Right atrium auricular region (tissue), 2 donors: ENCODE measurements at places on chromosomes 12 and 14. TPM values are rescaled to one million over a fixed set of nuclear protein-coding genes. Genes with fewer than 3 reads are reported as not detected.

- no peak for DNase-seq
Measured at GRCh38 chr12:62744551-62744950, 190.4 kb downstream of the PPM1H start.

GRCh38 chr14:68144051-68144681 is 324.6 kb downstream of the RAD51B start:
- peak; percentile 63 for DNase-seq

- no peak for DNase-seq
Measured at GRCh38 chr12:77679686-77680085, 151.0 kb upstream of the NAV3 start.

DNA sequence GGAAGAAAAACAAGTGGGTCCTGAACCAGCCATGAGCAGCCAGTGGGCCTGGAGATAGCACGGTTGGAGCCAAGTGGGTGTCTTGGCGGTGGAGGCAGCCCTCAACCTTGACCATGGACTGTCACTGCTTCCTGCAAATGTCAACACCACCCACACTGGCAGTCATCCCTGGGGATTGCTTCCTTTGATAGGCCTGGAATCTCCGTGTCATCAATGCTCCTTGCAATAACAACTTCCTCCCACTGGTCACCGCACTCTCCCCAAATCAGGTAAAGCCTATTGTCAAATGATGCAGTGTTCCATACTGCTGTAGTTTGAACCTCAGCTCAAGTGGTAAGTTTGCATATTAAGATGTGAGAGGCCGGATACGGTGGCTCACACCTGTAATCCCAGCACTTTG is 129.1 kb downstream of the NTF3 start:
- no peak for DNase-seq

- no peak for DNase-seq
Measured at GRCh38 chr14:70823281-70823680, 14.0 kb upstream of the MAP3K9 start.

GRCh38 chr14:21267431-21267845 is 1.8 kb downstream of the HNRNPC start:
- no peak for DNase-seq

- no peak for DNase-seq
Measured at GRCh38 chr14:85459361-85460000, 70.5 kb upstream of the FLRT2 start.

DNA sequence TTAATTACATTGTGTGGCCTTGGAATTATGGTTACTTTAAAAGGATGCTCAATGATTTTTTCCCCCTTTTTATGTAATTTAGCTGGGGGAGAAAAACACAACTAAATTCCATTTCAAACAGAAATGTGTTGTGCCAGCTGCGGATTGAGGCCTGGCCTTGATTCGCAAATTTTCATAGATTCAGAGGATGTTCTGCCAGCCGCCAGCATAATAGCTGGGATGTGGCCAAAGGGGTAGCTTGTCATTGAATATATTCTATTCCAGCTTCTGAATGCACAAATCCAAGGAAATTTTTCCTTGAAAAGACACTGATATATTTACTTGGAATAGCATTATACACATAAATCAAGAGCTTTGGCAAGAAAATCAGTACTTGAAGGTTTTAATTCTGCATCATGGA is 43.7 kb downstream of the TRHDE start:
- no peak for DNase-seq

GRCh38 chr14:22814941-22815713 is at the start of gene SLC7A7:
Gene SLC7A7, minus strand, starts transcription at chr14:22815435. Its CDS starts 2,037 bp downstream, at chr14:22813398.
- no peak for DNase-seq

DNA sequence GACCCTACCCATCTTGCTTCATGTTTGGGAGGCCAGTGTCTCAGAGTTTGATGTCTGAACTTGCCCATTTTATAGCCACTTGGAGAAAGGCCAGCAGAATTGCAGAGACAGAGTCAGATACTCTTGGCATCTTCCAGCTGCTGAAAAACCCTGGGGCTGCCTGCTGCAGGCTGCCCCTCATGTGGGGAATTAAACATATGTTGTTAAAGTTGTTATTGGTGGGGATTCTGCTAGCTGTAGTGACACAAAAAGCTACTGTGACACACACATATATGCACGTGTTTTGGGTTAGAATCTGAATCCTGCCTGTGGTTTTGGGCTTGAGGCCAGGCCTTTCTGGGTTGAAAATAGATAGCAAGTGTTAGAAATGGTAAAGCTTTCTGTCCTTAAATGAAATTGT is 1288.4 kb downstream of the AACS start:
- DNase-seq = no peak

- no peak for DNase-seq
Measured at GRCh38 chr12:130715150-130715997, 725 bp downstream of the RIMBP2 start.

DNA sequence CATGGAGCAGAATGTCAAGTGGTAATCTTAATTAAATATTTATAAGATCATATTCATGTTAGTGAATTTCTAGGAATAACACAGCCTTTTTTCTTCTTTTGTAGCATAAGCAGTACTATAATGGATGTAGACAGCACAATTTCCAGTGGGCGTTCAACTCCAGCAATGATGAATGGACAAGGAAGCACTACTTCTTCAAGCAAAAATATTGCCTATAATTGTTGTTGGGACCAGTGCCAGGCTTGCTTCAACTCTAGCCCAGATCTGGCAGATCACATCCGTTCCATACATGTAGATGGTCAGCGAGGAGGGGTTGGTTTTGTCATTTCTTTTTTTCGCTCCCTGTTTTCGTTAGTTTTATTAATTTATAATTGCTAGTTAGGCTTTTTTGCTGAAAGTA is 23.1 kb downstream of the AEBP2 start:
- no peak for DNase-seq

DNA sequence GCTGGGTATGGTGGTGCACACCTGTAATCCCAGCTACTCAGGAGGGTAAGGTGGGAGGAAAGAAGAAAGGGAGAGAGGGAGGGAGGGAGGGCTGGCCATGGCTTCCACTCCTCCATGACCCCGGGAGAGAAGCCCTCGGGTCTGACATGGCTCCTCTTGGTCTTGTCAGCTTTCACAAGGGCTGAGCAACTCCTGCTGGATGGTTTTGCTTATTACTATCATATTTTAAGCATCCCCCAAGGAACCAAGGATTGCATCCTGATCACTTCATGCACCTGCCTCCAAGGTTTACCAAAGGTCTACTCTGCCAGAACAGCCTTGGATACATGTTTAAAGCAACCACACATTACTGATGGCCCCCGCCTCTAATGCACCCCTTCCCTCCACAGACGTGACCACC is 28.0 kb upstream of the NCOR2 start:
- no peak for DNase-seq

- DNase-seq = no peak
Measured at GRCh38 chr14:41805633-41806032, 199.0 kb downstream of the LRFN5 start.

DNA sequence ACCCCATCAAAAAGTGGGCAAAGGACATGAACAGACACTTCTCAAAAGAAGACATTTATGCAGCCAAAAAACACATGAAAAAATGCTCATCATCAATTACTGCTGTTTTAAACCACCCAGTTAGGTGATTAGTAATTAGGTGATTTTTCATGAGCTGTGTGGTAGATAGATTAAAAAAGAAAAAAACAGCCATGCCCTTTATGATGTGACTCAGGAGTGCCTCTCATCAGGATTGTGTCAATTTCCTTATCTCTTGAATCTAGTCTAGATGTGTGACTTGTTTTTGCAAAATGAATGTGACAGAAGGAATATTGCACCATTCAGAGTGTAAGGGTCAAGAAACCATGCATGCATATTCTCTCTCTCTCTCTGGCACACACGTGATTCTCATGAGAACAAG is 5.7 kb downstream of the OR10A7 start:
- no peak for DNase-seq

- no peak for DNase-seq
Measured at GRCh38 chr14:53542732-53543131, 389.6 kb upstream of the DDHD1 start.

GRCh38 chr14:25118671-25119070 is 68.7 kb upstream of the STXBP6 start:
- DNase-seq = no peak

- DNase-seq = no peak
Measured at GRCh38 chr12:34298971-34299801, 276.9 kb downstream of the ALG10 start.

GRCh38 chr12:110555577-110556406 is 27.3 kb downstream of the PPTC7 start:
- DNase-seq = no peak

DNA sequence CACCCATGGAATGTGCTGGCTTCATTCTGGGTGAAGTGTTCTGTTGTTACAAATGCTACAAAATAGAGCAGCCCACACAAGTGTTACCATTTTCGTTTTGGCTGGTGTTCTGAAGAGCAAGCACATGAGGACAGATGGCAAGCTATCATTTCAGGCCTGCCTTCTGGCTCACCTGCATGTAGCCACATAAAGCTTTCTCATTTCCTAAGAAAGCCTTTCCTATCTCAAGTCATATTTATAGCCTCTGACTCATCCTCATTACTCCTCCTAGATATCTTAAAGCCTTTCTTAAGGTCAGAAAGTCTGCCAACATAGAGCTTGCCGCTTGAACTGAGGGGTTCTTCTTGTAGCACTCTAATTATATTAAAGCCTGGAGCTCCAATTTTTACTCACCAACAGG is 89.0 kb downstream of the PTPRR start:
- DNase-seq = no peak

DNA sequence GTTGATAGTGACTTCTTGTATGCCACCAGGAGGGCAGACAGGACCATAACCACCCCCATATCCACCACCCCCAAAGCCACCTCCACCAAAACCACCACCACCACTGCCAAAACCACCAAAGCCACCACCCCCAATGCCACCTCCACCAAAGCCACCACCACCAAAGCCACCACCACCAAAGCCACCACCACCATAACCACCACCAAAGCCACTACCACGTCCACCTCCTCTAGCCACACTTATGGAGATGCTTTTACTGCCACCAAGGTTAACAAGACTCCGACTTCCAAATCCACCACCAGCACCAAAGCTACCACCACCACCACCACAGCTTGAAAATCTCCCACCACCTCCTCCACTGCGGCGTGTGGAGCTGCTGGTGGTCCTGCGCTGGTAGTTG is 332 bp downstream of the KRT1 start:
- DNase-seq = no peak

DNA sequence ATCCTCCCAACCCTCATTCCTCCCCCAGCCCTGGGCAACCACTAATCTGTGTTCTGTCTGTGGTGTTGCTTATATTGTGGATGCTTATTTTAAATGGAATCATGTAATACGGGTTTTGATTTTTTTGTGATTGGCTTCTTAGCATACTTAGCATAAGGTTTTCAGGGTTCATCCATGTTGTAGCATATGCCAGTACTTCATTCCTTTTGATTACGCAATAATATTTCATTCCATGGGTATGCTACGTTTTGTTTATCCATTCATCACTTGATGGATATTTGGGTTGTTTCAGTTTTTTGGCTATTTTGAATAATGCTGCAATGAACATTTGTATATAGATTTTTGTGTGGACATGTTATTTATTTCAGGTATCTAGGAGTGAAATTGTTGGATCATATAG is 82.9 kb downstream of the TSPAN9 start:
- no peak for DNase-seq

KCNJ8 gene
- total RNA-seq = 25.4 TPM

AMDHD1 gene
- 0.63 TPM for total RNA-seq

DBX2 gene
- 0.19 TPM for total RNA-seq

GRIN2B gene
- total RNA-seq = not detected

B4GALNT1 gene
- 3.5 TPM for total RNA-seq

GALNT16 gene
- 56.8 TPM for total RNA-seq

KRT7 gene
- total RNA-seq = 14.7 TPM

ASIC1 gene
- 0.24 TPM for total RNA-seq

IFT81 gene
- total RNA-seq = 7.5 TPM

DGLUCY gene
- 136 TPM for total RNA-seq

P3H3 gene
- 11.0 TPM for total RNA-seq

SRSF5 gene
- total RNA-seq = 111 TPM

GPR68 gene
- 1.4 TPM for total RNA-seq
